ENCODE measurements at places on chromosomes 2 and 18.

- DNase-seq, result no peak
These were observed 163.4 kb downstream of the LRRTM1 start for GRCh38 chr2:80141007-80141726.

DNA sequence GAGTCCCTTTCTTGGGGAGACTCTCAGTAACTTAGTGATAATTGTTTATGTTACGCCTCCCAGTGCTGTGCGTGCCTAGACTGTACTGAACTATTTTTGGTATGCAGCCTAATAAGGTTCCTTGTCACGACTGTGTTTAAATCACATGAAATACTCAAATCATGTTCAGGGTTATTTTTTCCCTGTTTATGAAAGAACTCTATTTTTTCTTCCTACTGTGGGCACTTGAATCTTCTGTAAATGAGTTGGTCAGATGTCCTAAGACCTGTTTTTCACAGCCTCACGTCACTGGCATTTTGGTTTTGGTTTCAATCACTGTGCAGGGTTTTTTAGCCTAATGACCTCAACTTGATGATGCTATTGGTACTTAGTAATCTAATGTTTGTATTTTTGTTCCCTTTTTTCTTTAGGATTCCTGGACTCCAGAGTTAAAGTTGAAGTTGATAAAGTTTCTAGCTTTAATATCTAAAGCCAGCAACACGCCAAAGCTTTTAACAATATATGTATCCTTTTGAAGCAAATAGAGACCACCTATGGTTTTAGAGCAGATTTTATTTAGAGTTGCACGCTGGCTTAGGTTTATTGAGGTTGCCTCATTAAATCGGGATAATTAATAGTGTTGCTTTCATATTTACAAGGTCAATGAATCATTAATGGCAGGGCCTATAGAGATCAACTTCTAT is 24.0 kb downstream of the ARMC9 start:
- DNase-seq, result no peak

DNA sequence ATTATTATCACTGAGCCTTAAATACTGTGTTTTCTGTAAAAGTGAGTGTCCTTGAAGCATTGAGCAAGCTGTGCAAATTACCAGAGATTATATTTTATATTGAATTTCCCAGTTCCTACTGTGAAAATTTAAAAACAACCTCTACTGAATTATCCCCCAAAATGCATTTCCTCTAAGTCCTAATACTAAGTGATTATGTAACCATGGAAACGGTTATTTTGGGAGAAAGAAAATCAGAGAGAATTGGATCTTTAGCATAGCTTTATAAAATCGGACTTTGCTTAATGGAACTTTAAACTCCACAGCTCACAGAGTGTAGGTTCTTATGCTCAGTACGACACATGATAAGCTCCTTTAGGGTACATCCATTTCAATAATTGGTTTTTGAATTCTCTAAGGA is 19.3 kb upstream of the CHMP1B start:
- DNase-seq, result no peak

GRCh38 chr18:44837482-44838180 is 156.9 kb downstream of the SETBP1 start:
- DNase-seq, result no peak

GRCh38 chr2:235630718-235631296 is 137.0 kb downstream of the AGAP1 start:
- no peak for DNase-seq
